Hippocampal formation (tissue), 2 donors: ENCODE measurements at places on chromosomes 5 and 9.

DNA sequence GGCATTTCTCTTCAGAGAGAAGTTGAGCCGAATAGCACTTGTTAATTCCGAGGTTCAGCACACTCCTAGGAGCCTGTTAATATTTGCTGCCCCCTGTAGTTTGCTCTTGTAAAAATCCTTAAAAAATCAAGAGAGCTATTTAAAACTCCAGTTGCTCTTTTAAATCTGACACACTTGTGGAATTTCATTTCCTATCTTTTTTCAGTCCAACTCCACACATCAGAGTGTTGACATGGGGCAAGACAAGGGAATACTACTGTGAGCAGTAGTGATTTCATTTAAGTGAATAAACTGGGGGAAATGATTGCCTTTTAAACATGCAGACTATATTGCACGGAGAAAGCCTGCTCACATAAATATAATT lies 1096.3 kb upstream of the DMAC1 start:
- DNase-seq: peak; percentile 10

- no peak for DNase-seq
Observed at GRCh38 chr5:68419637-68420452, 204.3 kb downstream of the PIK3R1 start.

- no peak for DNase-seq
Observed at GRCh38 chr9:22244139-22245011, 202.2 kb upstream of the DMRTA1 start.

DNA sequence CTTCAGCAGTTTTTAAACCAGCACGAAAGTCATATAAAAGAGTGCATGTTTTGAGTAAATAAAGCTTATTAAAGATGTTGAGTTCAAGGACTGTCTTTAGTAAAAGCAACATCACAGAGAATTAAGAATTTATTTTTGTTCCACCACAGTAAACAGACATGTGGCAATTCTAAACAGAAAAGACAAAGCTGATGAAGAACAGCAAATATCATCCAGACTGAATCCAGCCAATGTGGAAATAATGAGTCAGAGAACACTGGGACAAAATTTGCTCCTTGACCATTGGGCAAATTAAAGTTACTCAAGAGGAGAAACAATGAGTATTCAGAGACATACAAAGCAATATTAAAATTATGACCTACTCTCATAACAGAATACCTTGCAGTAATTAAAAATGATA lies 28.8 kb downstream of the OR2K2 start:
- no peak for DNase-seq

DNA sequence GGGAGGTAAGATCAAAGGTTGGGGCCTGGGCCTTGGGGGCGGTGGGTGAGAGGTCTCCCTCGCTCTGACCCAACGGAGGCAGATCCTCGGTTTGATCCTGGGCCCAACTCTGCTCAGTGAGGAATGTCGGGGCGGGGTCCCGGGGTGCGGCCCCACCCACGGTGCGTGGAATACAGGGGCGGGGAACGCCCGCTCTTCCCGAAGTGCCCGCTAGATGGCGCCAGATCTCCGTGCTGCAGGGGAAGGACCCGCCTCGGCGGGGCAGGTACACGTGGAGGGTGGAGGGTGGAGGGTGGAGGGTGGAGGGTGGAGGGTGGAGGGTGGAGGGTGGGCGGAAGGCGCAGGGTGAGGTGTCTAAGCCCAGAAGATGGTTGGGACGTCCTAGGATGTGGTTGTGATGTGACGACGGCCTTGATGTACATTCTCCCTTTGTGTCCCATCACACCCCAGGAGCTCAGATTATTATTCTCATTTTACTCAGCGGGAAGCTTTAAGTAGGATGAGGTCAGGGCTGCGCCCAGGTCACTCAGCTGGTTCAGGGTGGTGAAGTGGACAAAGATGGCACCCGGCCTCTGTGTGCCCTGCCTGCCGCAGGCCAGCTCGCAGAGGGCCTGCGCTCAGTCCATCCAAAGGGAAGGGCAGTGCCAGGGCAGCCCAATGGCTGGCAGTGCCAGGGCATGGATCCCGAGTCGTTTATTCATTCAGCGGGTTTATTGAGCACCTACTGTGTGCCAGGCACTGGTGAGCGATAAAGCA lies 9.4 kb upstream of the RPS14 start:
- peak; percentile 67 for DNase-seq

- no peak for DNase-seq
Observed at GRCh38 chr5:156615901-156616300, 234.2 kb upstream of the PPP1R2B start.

GRCh38 chr5:42787073-42787472 lies 24.6 kb downstream of the SELENOP start:
- no peak for DNase-seq

- peak; percentile 45 for DNase-seq
Observed at GRCh38 chr5:8756498-8757084, 789.3 kb downstream of the SEMA5A start.

DNA sequence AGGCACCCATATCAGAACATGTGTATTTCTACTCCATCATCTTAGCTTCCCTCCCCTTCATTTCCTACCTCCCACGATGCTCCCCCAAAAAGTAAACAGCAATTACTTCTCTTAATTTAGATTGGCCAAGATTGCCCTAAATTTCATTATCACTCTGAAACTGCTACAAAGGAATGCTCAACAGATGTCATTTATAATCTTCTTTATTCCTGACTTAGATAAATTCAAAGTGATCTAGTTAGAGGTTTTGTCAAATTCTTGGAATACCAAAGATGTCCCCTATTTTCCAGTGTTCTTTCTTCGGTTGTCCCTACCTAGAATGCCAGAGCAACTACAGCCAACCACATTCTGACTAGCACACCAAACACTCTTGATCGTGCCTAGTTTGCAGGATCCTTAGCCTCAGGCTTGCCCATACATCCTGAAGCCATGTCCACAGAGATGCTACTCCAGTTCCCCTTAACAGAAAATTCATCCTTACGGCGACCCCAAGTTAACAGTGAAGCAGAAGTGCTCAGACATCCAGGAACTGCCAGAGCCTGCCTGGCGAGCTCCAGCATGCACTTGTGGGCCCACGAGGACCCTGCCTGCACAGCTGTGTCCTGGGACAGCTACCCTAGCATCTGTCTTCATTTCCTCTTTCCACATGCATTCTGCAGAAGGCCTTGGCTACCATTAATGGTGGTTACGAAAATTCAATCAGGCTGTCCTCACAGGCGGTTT lies 31.6 kb downstream of the DAP start:
- DNase-seq: no peak

GRCh38 chr9:28853477-28853876 lies 1280.2 kb upstream of the C9orf72 start:
- no peak for DNase-seq

- DNase-seq: no peak
Observed at GRCh38 chr5:38825494-38825893, 20.3 kb upstream of the OSMR start.

GRCh38 chr9:86638109-86638508 lies 283.9 kb upstream of the TUT7 start:
- DNase-seq: no peak

GRCh38 chr5:102670224-102670836 lies 84.8 kb upstream of the PAM start:
- DNase-seq: no peak

- no peak for DNase-seq
Observed at GRCh38 chr9:126374366-126374781, 47.7 kb downstream of the MVB12B start.

DNA sequence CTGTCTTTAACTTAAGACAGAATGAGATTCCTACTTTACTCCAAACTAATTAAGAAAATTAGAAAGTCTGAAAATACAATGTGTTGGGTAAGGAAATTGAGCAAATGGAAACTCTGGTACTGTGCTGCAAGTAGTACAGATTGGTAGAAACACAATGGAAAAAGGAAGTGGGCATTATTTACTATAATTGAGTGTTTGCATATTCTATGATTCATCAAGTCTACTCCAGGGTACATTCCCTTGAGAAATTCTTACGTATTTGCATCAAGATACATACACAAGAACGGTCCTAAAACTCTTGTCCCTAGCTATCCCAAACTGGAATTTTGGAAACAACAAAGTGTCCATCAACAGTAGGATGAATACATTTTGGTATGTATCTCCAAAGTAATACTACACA lies 123.5 kb upstream of the TARS1 start:
- DNase-seq: no peak

DNA sequence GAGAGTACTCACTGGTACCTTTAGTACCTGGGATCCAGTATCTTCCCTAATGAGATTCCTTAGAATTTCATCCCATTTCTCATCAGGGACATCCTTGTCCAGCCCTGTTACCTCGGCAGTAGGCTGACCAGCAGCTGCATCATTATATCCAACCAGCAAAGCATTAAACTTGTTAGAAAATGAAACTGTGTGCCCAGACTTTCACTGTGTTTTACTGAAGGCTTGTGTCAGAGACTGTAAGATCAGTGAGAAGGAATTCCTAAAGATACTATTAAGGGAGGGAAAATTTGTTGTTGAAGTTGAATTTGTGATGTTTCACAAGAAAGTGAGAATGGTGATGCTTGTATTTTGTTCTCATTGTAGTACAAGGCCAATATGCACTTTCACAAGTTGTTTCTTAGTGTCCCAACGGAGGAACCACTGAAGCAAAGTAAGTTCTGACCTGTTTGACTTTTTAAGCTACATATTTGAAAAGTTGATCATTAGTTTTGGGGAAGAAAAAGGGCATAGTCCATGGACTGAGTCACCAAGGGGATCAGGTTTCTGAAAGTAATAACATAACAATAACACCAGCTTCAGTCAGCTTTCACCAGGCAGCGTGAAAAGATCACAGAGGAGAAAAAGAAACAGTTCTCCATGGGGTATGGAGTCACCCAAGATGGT lies 48.8 kb downstream of the GRAMD2B start:
- no peak for DNase-seq

GRCh38 chr9:96604004-96604319 lies 15.7 kb downstream of the CDC14B start:
- no peak for DNase-seq

GRCh38 chr9:132854832-132855231 lies 23.3 kb downstream of the AK8 start:
- no peak for DNase-seq

DNA sequence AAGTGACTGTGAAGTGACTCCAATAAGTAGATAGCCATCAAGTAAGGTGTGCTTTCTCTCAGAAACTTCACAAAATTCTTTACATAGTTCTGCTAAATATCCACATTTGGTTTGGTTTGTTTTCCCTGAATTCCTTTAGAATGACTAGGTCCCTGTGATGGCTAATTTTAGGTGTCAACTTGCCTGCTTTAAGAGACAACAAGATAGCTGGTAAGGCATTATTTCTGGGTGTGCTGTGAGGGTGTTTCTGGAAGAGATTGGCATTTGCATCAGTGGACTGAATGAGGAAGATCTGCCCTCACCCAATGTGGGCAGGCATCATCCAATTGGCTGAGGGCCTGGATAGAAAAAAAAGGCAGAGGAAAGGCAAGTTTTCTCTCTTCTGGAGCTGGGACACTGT lies 8.3 kb upstream of the PTBP3 start:
- no peak for DNase-seq
